AG10803 (cell line): ENCODE measurements at places on chromosomes 11 and 22.
A peak's percentile ranks its signal among the peaks of the same experiment; 100 is the strongest.

GRCh38 chr11:13955971-13956421, 6.5 kb upstream of the SPON1 start:
- peak; percentile 73 for DNase-seq

DNA sequence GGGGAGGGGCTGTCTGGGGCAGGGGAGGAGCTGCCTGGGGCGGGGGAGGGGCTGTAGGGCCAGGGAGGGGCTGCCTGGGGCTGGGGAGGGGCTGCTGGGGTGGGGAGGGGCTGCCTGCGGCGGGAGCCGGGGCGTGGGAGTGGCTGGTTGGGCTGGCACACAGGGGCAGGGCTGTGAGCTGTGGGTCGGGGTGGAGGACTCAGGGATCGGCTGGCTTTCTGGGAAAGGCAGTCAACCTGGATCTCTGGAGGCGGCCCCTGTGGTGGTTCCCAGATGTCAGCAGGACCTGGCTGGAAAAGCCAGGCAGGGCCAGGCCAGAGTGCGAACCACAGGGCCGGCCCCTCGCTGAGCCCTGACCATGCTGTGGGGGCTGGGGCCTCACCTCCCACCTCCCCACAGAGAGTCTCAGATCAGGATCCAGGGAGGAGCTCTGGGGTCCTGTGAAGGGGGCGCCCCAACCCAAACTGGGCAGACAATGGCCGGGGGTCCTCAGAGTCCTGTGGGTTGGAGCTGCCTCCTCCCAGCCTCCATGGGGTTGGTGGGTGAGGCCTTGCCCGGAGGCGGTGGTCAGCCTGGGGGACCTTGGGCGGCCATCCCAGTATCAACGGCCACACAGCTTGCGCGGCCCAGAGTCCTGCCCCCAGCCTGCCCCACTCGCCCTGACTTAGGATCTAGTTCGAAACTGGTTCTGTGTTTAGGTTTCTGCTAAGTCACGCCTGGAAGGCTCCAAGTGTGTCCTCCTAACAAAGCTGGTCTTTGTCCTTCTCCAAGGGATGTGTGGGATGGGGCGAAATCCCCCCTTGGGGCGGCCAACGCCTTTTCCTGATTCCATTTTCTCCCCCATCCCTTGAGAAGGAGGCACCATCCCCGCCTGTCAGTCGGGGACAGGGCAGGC, 1.9 kb downstream of the MUC5B start:
- no peak for DNase-seq

- DNase-seq: no peak
Observed at GRCh38 chr11:23127706-23128105, 267.4 kb upstream of the CCDC179 start.

DNA sequence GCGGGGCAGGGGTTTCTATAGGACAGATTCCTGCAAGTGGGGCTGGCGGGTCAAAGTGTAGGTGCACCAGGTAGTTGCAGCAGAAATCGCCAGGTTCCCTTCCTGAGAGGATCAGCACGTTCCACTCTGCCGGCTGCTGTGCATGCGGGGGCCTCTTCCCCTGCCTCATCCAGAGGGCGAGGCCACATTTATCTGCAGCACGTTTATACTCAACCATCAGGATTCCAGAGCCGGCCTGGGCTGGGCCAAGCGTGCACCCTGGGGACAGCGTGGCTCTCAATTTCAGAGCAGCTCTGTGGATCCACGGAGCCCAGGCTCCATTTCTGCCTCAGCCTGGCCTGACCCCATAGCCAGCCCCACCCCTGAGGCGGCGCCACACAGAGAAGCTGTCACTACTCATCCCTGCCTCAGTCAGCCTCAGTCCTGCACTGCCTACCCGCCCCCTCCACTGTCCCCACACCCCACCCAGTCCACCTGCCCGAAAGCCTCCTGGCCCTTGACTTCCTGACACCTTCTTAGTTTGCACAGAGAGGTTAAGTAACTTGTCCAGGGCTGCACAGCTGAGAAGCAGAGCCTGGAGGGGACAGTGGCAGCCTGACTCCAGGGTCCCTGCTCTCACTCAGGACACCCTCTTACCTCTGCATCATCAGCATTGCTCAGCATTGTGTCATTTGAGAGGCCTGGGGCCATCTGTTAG, 45.9 kb upstream of the RTL6 start:
- DNase-seq: peak; percentile 17

DNA sequence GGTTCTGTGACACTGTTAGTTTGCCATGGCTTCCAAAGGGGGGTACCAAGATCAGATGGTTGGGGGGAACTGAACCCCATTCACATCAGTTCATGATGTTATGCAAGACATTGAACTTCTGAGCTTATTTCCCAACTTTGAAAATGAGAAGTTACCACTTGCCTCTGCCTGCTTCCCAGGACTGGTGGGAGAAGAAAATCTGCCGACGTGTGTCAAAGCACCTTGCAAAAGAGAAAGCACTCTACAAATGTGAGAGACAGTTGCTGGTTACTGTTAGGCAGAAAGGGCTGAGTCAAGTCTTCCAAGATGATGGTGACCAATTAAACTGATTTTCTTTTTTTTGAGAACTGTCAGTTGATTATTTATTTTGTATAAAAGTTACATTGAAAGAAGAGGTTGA, 45.6 kb downstream of the SMCO4 start:
- DNase-seq: no peak

DNA sequence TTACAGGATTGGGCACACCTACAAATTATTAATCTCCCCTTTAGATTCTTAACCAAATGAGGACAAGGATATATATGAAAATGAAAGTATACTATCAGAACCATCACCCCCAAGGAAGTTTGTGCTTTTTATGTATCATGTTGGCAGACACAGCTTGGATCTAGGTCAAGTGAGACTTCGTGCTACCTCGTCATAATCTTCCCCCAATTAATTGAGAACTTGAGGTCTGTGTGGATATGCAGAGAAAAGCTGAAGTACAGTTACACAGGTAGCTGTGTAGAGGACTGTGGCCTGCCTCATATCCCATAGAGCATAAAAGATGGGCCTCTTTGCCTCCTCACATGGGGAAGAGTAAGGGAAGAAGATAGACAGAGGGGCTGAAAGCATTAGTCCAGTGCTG, 45.6 kb downstream of the DNHD1 start:
- DNase-seq: no peak

GRCh38 chr22:20216863-20217499, 51.1 kb downstream of the RTN4R start:
- DNase-seq: no peak

DNA sequence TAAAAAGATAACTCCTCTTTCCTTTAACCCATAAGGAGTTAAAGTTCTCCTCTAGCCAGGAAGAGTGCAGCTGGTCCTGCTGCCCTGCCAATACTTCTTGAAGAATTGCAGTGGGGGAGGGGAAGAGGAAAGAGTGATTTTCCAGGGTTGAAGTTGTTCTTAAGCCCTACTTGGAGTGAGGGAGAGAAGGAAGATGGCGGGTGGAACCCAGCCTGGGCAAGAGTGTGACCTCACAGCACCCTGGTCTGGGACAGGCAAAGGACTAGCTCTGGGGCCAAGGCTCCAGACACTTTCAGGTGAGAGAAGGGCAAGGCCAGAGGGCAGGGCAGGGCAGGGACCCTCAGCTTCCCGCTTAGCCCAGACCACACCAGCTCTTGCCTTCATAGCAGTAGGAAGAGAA, 6.6 kb downstream of the TNKS1BP1 start:
- DNase-seq: peak; percentile 53

GRCh38 chr11:58731819-58732218, at the start of gene GLYAT:
GLYAT (minus strand) TSS chr11:58731943; CDS start chr11:58724496, 7,447 bp downstream.
- DNase-seq: no peak

GRCh38 chr22:38069372-38070249, 12.4 kb downstream of the PICK1 start:
- DNase-seq: peak; percentile 44

DNA sequence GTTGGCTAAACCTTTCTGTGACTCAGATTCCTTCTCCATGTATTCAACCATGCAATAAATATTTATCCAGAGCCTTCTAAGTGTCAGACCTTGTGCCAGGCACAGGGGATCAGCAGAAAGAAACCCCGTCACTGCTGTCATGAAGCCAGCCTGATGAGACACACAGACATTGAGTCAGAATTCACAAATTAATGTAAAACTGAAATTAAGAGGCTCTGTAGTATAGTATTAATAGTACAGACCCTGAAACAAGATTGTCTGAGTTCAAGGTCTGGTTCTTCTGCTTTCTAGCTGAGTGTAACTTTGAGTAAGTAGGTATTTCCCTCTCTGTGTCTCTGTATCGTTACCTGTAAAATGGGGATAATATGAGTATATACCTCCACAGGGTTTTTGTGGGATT, 46.9 kb downstream of the ME3 start:
- no peak for DNase-seq

- DNase-seq: peak; percentile 73
Observed at GRCh38 chr11:58513747-58514367, 6.0 kb upstream of the OR5B21 start.
